Activated CD4-positive, CD25-positive, alpha-beta regulatory T cell (primary cell): ENCODE measurements at places on chromosomes 6 and 20.

DNA sequence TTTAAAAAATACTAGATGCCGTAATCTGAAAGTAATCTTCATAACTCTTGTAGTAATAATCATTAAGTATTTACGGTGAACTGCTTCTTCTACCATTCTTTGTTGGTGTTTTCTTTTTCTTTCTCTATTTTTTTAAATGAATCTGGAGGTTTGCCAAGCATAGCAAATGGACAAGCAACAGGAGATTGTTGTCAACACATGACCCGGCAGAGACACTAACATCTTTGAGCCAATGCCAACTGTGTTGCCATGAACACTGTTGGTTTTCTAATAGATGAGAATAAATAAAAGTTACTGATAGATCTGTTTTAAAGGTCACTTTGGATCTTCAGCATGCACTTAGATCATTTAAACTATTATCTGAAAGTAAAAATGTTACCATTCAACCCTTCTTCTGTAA is 523.6 kb upstream of the EYS start:
- DNase-seq = no peak

- DNase-seq = no peak
Observed at GRCh38 chr20:16390991-16391390, 182.3 kb downstream of the KIF16B start.

GRCh38 chr20:41784209-41784958 is 166.2 kb upstream of the CHD6 start:
- no peak for DNase-seq

DNA sequence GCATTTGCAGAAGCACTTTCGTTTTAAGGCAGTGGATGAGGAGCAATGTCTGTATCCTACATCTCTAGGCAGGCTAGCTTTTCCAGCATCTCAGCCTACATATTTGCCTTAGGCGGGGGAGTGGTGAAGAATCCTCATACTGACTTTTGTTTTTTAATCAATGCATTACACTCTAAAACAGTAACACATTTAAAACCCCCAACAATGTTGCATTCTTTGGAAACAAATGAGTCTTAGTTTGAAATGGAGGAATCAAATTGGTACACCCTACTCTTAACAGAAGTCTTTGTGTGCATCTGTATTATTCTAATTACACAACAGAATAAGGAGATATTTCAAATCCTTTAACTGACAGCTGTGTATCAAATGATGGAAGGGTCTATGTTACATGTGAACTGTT is 9.0 kb downstream of the NKAIN2 start:
- DNase-seq = no peak

- no peak for DNase-seq
Observed at GRCh38 chr6:24960991-24961475, 25.3 kb upstream of the RIPOR2 start.

DNA sequence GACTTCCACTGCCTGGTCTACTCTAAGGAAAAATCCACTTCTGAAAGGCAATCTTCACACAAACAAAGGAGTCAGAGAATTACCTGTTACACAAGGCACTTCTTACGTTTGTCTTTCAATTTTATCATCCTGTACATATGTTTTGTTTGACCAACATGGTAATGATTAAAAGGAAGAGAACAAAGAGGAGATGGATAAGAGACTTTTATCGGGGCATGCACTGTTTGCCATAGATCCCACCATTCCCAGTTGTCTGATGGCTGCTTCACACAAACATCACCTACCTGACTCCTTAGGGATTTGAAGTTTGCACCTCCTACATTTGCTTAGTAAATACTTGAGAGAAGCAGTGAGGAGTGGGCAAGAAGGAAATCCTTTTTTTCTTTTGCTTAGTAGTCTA is 87.1 kb downstream of the BFSP1 start:
- no peak for DNase-seq

DNA sequence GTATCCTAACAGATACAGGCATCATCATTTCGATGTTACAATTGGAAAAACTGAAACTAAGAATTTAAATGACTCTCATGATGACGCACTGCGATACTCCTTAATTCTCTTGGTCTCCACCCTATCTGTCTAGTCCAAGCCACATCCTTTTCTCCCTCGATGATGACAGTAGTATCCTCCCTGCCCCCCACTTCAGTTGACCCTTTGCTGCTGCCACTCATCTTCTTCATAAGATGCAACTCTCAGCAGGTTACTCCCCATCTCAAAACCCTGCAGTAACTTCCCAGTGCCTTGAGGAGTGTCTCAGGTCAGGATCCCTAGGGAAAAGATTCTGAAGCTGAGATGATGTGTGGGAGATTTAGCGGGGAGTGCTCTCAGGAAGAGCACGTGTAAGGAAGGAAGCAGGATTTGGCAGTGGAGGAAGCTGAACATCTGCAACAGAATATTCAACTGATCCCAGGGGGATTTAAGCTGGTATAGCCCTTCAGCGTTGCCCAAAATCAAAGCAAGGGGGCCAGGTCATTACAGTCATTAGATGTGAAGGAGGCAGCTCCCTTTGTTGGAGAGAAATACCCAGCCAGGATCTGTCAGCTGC is 16.1 kb downstream of the JPH2 start:
- no peak for DNase-seq

DNA sequence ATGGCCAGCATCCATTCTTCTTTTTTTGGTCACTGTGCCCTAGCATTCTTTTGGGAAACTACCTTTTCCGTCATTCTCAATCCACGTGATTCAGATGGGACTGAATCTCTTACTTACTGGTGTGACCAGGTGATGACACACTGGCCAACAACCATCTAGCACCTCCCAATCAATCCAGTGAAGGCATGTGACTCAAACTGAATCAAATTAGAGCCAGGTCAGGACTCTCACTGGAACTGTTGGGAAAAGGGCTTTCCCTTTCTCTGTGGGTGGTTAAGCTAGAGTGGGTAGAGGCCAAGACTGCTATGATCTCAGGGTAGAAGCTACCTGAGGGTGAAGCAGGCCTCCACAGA is 36.2 kb upstream of the ZMYND8 start:
- no peak for DNase-seq

DNA sequence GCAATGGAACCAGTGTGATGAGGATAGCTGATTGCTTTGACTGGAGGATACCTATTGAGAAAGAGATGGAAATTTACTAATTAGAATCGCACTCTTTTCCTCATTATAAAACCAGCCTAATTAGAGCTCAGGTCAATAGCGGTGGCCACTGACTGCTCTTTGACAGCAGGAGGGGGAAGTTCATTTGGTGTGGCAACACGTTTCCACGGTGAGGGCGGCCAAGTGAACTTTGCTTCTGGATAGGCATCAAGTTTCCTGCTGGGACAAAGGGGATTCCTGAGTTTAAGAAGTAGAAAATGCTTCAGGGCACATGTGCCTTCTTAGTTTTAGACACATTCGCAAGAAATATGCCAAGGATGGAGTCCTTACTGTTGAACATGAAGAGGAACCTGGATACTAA is 145.3 kb upstream of the NRN1 start:
- no peak for DNase-seq

DNA sequence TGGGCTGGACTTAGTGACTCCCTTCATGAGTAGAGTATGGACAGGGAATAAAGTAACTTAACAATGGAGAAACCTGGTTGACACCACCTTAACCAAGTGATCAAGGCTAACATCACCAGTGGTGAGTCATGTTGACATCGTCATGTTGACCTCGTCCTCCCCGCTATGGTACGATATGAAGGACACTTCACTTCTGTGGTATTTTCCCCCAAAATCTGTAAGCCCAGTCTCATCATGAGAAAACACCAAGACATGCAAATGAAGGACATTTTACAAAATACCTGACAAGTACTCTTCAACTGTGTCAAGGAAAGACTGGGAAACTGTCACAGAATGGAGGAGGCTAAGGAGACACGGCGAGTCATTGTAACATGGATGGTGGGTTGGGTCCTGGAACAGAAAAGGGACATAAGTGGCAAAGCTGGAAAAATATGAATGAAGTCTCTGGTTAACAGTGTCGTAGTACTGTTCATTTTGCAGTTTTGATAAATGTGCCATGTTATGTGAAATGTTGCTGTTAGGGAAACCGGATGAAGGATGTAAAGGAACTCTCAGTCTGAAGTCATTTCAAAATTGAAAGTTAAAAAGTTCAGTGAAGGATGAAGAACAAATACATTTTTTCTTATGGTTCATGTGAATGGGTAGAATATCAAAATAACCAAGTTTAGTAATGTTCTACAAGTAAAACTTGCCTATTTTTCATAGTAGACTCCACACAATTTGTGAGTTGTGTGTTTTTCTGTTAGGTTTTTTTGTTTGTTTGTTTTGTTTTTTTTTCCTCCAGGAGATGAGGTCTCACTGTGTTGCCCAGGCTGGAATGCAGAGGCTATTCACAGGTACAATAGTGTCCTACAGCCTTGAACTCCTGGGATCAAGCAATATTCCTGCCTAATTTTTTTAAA is 247.5 kb downstream of the TMEM242 start:
- DNase-seq = no peak

DNA sequence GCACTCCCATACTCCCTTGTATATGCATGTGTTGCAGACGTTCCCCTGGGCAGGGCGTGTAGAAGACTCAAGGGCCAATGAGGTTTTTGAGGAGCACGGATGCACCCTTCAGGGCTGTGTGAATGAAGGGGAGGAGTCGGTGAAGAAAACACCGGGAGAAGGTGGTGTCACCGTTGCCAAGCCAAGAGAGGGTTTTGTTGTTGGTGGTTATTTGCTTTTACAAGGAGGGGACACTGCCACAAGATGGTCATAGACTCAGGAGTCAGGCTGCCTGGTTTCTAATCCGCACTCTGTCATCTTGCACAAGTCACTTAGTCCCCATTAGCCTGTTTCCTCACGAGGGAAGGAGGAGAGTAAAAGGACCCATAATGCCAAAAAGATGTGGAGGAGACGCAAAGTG is 124.0 kb downstream of the PXDC1 start:
- DNase-seq = no peak

DNA sequence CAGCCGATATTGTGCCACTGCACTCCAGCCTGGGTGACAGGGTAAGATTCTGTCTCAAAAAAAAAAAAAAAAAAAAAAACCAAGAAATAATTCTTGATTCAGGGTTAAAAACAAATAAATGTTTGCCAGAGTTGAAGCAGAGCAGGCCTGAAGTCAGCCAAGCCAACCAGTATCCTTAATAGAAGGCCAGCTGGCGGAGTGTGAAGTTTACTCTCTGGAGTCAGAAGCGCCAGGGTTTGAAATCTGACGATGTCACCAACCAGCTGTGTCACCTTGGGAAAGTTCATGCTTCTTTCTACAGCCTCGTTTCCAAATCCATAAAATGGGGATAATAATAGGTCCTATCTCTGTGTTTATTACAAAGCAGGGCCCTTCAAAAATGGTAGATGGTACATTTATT is 73.0 kb upstream of the ENPP5 start:
- DNase-seq = no peak

DNA sequence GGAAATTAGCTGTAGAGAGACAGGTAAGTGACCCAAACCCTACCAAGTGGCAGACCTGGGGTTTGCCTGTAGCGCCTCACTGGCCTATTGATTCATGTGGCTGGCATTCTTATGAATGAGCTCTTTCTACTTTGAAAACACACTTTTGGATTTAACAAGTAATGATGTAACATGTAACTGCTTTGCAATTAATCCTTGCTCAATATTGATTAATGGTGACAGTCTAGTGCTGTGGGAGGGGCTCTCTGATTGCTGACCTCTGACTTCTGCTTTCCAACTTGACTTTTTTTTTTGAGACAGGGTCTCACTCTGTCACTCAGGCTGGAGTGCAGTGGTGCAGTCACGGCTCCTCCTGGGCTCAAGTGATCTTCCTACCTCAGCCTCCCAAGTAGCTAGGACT is 82.7 kb downstream of the TIAM2 start:
- no peak for DNase-seq

- DNase-seq = no peak
Observed at GRCh38 chr20:57078116-57078515, 188.3 kb downstream of the BMP7 start.

- DNase-seq = no peak
Observed at GRCh38 chr6:42140032-42140431, 2.4 kb downstream of the C6orf132 start.

DNA sequence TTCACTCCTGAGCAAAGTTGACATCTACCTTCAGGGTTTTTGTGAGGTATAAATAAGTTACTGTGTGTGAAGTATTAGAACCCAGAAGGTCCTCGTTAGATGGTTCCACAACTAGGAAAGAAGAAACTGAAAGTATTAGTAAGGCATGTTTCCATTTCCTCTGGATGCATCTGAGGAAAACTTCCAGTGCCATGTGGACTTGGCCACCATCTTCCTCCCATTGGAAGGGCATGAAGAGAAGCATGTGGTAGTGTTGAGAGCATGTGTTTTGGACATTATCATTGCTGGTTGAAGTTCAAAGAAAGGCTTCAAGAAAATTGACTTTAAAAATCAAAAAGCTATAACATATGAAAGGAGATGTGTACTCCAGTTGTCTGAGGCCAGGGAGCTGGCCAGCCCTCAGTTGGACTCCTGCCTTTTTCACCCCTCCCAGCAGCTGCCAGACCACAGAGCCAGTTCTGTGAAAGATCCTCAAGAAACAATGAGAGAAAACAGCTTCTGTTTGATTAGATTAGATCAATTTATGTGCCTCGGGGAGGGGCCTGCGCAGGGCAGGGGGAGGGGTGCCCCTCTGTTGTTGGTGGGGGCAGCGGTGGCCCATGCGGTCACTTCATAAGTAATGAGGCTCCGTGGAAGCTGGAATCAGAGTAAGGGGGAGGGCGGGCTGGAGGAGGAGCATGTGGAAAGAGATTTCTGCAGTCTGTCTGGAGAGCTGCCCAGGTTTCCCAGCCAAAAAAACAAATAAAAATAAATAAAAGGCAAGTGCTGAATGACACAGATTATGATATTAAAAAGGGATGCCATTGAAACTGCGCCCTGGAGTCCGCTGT is 154.0 kb downstream of the JARID2 start:
- DNase-seq = no peak

- DNase-seq = no peak
Observed at GRCh38 chr6:143549221-143549948, 37.9 kb upstream of the FUCA2 start.

- DNase-seq = no peak
Observed at GRCh38 chr6:12490351-12490903, 200.3 kb downstream of the EDN1 start.

- DNase-seq = no peak
Observed at GRCh38 chr6:1815827-1816452, 206.2 kb downstream of the FOXC1 start.

DNA sequence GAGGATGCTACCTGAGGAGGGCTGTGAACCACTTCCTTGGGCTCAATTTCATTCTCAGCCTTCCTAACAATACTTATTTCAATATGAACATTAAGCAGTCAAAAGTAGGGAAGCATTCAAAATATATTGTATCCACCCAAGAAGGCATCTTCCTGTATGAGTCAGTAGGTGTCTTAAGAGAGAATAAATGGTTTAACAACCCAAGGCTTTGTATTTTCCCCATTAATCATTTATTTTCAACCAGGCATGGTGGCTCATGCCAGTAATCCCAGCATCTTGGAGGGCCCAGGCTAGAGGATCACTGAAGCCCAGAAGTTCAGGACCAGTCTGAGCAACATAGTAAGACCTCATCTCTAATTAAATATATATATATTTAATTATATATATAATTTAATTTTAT is 74.5 kb upstream of the MARCKS start:
- no peak for DNase-seq

GRCh38 chr6:12911427-12911826 is 194.9 kb downstream of the PHACTR1 start:
- DNase-seq = no peak

GRCh38 chr6:12007887-12008286 is 4.2 kb upstream of the HIVEP1 start:
- DNase-seq = no peak

- DNase-seq = no peak
Observed at GRCh38 chr6:153001767-153002612, 519 bp downstream of the MTRF1L start.

- DNase-seq = no peak
Observed at GRCh38 chr20:62190639-62191411, 8.0 kb downstream of the MTG2 start.

GRCh38 chr20:4457566-4458543 is 263.9 kb upstream of the PRND start:
- DNase-seq = no peak
